Femur (tissue), 1 donor: ENCODE measurements at places on chromosomes 6 and 20.
A peak's percentile ranks its signal among the peaks of the same experiment; 100 is the strongest.

- DNase-seq = no peak
These were observed 74.7 kb downstream of the FRK start for GRCh38 chr6:115986026-115986425.

- no peak for DNase-seq
These were observed 447.8 kb upstream of the FLRT3 start for GRCh38 chr20:14785065-14785743.

DNA sequence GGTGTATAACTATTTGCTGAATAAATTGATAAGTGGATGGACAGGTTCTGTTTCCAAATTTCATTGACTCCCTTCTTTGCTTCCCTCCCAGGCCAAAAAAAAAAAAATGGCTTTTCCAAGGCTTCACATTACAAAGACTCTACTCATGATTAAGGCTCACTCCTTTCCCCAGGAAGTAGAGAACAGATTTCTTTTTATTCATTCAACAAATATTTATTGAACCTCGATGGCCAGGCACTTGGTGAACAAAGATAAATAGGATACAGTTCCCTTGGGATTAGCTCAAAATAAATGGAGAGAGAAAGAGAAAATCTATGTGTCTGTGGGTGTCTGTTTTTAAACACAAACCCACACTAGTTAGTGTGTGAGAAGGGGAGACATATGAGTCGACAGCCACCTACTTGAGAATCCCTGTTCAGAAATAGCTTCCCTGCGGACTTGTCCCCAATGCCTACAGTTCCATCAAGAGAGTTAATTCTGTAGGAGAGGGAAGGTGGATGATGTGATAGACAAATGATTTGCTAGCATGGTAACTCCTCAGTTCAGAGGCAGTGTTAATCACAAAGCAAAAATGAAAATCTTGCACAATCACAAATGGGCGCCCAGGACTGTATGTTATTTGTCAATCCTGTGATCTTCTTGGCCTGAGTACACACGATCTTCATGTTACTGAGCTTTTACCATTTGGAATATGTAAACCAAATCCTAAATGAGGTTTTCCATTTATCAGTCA, 20.3 kb downstream of the TRAF3IP2 start:
- no peak for DNase-seq

GRCh38 chr6:1181939-1182605, 129.8 kb upstream of the FOXQ1 start:
- no peak for DNase-seq

GRCh38 chr20:32457479-32457986, 99.4 kb downstream of the ASXL1 start:
- peak; percentile 75 for DNase-seq

DNA sequence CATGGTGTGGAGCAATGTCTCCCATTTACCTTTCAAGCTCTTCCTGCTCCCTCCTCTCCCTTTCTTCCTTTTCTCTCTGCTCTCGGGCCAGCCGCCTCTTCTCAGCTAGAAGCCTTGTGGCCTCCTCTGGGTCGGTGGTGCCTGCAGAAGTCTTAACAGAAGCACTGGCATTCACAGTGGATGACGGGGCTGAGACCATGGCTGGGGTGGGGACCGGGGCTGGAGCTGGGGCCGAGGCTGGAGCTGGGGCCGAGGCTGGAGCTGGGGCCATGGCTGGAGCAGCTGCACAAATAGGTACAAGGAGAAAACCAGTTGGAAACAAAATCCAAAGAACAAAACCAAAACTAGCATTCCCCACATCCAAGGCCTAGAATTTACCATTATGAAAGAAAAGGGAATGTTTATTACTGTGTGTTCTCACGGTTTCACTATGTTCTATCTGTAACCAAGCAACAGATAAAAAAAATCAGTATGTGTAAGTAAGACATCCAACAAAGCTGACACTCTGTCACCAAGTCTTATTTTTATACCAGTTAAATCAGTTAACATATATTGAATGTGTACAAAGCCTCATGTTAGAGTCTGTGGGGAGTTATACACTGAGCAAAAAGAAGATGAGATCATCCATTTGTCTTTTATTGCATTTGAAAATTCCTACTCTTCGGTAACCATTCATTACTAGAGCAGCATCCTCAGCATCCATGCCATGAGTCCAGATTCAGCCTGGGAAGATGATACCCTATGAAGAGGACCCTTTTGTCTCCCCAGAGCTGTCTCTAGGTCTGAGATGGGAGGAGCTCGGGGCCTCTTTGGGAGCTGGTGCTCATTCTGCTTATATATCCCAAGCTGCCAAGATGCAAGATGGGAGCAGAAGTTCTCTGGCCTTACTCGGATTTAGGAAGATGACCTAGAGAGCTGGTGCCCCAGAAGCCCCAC, 73.0 kb upstream of the BCLAF1 start:
- no peak for DNase-seq

DNA sequence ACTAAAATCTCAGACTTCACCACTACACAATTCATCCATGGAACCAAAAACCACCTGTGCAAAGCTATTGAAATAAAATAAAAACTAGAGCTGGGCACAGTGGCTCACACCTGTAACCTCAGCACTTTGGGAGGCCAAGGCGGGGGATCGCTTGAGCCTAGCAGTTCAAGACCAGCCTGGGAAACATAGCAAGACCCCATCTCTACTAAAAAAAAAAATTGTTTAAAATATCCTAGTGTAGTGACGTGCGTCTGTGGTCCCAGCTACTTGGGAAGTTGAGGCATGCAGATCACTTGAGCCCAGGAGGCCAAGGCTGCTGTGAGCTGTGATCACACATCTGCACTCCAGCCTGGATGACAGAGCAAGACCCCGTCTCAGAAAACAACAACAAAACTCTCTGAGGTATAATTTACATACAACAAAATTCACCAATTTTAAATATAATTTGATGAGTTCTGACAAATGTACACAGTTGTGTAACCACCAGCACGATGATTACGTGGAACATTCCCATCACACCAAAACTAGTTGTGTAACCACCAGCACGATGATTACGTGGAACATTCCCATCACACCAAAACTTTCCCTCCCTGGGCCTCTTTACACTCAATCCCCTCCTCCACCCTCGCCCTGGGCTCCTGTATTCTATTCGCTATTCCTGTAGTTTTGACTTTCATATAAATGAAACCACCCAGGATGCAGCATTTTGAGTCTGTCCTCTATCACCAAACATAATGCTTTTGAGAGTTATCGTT, 107.5 kb downstream of the TAF4 start:
- DNase-seq = no peak

GRCh38 chr6:119172824-119173223, 94.4 kb upstream of the FAM184A start:
- no peak for DNase-seq

- peak; percentile 63 for DNase-seq
These were observed 150.8 kb downstream of the ZMYND8 start for GRCh38 chr20:47205577-47206123.

DNA sequence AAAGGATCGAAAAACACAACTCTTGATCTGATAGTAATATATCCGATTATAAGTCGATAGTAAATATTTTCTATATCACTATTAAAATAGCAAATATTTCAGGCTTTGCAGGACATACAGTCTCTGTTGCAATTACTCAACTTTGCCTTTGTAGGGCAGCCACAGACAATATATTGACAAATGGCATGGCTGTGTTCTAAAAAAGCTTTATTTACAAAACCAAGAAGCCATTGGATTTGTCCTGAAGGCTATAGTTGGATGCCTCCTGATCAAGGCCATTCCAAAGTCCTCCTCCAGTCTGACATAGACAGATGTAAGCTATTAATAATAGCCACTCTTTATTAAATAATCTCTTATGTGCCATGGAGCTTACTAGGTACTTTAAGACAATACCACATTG, 5.9 kb downstream of the OCSTAMP start:
- no peak for DNase-seq

DNA sequence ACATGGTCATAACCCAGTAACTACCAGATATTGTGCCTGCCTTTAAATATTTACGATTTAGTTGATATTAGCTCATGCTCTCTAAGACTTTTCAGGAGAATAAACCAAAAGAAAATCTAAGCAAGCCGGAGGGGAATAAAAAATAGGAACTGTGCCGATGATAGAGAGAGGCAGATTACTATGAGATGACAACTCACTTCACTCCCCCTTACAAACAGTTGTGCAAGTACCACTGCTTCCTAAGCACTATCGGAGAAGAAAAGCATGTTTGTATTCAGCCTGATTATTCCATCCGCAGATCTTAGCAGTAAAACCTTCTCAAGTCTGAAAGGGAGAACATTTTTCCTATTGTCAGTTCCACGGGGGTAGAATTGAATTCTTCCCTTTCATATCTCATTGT, 294.4 kb downstream of the KCNQ5 start:
- no peak for DNase-seq

DNA sequence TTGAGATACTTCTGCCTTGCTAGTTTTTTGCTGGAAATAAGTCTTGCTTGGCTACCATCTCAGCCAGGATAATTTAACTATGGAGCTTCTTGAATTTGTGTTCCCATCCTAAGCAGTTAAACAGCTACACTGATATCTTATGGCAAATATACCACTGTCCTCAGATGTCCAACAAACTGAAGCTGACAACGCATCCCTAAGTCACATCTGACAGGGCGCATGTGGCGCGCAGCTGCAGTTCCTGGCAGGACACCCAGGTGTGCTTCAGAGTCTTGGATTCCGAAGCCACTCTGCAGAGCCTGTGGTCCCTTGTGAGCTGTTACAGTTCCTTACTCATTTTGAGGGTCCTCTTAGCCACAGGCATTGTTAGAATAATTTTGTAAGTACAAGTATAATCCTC, 127.9 kb downstream of the WDR27 start:
- DNase-seq = no peak

DNA sequence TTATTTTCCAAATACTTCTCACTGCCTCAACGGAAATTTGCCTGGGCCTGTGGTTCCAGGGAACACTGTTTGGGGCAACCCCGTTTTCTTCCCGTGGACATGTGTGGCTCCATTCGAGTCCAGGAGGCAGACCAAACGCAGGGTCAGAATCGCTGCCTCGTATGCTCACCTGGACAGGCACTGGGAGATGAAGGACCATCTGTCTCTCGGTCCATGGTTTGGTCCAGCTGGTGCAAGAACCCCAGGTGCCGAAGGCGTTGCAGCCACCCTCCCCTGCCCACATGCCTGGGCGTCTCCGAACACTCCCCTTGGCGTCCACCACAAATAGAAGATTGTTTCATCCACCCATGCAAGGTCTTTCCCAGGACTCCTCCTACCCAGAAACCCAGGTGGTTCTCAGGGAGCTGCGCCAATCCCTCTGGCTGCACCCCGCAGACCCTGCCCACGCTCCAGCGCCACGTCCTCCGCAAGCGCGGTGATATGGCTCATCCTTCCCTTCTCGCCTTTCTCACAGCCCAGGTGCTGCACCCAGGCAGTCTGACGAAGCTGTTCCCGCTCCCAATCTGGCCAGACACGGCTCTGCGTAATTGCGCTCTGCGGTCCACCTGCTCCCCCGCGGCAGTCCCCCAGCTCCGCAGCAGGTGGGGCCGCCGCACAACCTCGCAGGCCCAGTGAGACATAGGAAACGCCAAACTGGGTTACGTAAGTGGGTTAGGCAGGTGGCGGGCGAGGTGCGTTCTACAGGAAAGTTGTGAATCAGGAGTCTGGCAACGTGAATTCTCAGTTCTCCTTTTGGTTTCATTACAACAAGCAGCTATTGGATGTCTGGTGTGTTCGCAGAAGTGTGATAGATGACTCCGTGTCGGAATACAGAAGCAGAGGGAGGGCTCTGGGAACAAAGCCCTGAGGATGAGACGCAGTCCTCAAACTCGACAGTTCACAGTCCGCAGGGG, 146.2 kb upstream of the ECI2 start:
- DNase-seq = peak; percentile 62

GRCh38 chr6:112359863-112360262, 12.7 kb downstream of the RFPL4B start:
- no peak for DNase-seq

DNA sequence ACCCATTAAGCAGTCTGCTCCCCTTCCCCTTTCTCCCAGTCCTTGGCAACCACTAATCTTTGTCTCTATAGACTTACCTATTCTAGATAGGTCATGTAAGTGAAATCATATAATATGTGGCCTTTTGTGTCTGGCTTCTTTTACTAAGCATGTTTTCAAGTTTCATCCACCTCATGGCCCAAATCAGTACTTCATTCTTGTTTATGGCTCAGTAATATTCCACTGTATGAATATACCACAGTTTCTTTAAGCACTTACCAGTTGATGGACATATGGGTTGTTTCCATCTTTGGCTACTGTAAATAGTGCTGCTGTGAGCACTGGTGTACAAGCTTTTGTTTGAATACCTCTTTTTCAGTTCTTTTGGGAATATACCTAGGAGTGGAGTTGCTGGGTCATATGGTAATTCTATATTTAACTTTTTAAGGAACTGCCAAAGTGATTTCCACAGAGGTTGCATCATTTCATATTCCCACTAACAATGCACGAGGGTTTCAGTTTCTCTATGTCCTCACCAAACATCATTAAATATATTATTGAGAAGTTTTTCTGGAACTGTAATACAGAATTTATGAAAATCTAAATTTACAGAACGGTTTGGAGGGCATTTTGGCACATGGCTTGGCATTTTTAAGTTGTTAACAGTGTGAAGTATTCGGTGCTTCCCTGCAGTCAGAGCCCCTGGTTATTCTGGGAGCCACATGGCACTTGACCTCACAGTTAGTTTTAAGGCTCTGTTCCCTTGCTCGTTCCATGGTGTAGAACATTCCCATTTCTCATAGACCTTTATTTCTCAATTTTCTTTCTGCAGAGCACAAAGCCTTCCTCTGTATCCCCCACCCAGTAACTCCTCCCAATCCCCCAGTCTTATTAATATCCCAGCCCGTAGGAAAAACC, 27.0 kb upstream of the DTNBP1 start:
- DNase-seq = no peak

DNA sequence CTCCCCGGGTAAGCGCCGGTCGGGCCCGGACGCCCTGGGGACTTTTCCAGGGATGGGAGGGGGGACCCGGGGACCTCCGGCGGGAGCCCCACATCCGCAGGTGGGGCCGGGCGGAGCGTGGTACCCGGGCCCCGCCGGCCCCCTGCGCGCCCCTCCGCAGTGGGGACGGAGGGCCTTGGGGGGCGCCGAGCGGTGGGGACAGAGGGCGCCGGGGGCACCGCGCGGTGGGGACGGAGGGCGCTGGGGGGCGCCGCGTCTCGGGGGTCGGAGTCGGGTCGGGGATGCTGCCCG, 270 bp downstream of the PLEKHG1 start:
- no peak for DNase-seq

- DNase-seq = no peak
These were observed 6.1 kb upstream of the C6orf58 start for GRCh38 chr6:127570739-127571389.

GRCh38 chr20:23702021-23702420, 13.2 kb upstream of the CST4 start:
- DNase-seq = no peak

- DNase-seq = no peak
These were observed 118.1 kb downstream of the C6orf58 start for GRCh38 chr6:127695108-127695507.

GRCh38 chr6:109331081-109331480, 51.2 kb downstream of the CD164 start:
- no peak for DNase-seq

GRCh38 chr6:144065213-144065660, 30.1 kb downstream of the SF3B5 start:
- DNase-seq = no peak

- no peak for DNase-seq
These were observed 24.7 kb downstream of the COX4I2 start for GRCh38 chr20:31662372-31662854.

- no peak for DNase-seq
These were observed 124.3 kb downstream of the GRM1 start for GRCh38 chr6:146153040-146153758.

GRCh38 chr6:25173246-25173645, 105.9 kb upstream of the CARMIL1 start:
- no peak for DNase-seq

GRCh38 chr6:108133594-108134179, 32.1 kb upstream of the NR2E1 start:
- peak; percentile 71 for DNase-seq

GRCh38 chr6:29647927-29648642, 8.8 kb upstream of the MOG start:
- DNase-seq = no peak
